ENCODE measurements at places on chromosomes 3 and 15.

DNA sequence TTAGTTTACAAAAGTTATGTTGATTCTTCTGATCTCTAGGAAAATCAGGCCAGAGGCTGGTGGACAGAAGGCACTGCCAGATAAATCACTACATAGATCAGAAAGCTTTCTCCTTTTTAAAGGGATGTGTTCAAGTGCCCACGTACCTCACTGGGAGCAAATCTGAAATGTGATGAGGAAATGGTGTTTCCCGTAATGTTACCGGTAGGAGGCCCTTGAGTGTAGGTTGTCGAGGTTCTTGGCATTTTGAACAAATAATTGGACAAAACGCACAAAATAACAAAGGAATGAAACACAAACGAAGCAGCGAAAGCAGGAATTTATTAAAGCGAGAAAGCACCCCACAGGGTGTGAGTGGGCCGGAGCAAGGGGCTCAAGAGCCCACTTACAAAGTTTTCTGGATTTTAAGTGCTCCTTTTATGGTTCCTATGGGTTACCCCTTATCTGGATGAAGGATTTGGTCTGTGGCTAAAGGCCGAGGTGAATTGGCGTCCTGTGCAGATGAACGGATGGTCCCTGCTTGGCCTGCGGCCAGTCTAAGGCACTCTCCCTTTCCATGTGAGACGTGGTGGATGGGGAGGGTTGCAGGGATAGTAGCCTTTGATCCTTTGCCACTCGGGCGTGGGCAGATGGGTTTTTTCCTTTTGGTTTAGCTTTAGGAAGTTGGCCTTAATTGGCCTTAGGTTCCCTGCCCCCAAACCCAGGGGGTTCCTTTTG, 1.0 kb downstream of the SNX1 start:
- DNase-seq = no peak

DNA sequence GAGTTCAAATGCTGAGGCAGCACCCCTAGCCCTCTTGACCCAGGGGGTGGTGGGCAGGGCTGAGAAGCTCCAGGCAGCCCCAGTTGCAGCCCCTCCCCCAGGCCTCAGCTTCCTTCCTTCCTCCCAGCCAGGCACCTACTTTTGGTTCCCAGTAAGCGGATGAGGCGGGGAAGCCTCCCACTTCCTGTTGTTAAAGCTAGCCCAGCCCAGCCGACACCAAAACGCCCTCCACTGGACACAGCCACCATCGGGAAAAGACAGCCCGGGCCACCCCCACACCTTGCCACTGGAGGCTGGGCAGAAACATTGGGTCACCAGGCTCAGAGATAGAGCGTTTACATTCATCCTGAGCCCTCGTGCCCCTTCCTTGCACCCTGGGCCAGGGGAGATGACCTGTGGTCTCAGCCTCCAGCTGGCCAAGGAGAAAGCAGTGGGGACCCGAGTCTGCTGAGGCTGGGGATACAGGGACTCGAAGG, 3.5 kb downstream of the DUSP7 start:
- DNase-seq = no peak

GRCh38 chr15:101128221-101129015, 123.4 kb downstream of the CHSY1 start:
- no peak for DNase-seq

GRCh38 chr3:115659253-115660220, 36.2 kb downstream of the GAP43 start:
- no peak for DNase-seq

DNA sequence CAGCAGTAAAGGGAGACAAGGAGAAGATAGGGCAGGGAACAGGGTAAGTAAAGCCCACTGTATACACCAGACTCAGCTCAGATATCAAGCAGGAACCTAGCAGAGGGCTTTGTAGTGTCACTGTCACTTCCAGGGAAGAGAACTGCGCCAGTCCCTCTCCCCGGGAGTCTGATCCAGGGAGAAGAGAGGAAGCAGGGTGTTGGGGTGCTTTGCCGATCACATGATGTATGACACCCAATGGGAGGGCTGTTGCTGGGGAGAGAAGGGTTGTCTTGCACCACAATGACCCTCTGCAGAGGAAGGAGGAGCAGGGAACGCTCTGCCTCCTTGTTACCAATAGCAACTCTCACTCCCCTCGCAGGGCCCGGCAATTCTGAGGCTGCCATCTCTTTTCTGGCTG, 147.2 kb upstream of the SLC2A2 start:
- DNase-seq = no peak

DNA sequence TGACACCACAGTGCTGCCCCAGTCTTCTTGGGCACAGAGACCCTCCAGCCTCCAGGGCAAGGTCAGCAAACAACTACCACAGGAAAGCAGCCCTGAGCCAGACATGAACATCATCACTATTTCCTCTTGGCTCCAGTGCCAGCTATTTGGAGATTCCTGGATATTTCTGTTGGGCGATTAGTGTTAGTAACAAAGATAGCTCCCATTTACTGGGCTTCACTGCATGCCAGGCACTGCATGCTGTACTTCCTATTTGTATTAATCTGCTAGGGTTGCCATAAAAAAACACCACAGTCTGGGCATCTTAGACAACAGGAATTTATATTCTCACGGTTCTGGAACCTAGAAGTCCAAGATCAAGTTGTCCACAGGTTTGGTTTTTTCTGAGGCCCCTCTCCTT, 255.1 kb upstream of the STT3B start:
- no peak for DNase-seq
